NCI-H526 treated with DMSO at 0.1 percent for 48 hours (cell line): ENCODE measurements at places on chromosomes 6 and 20.

DNA sequence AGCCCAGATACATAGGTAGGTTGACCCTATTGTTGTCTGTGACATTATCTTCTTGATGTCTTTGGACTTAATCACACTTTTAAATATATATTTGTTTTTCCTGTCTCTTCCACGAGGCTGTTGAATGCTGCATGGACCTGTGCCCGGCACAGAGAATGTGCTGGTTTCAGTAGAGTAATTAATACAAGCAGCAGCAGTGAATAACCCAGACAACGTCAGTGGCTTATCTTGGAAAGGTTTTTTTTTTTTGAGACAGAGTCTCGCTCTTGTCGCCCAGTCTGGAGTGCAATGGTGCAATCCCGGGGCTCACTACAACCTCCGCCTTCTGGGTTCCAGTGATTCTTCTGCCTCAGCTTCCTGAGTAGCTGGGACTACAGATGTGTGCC is 108.2 kb downstream of the CDH26 start:
- no peak for DNase-seq

DNA sequence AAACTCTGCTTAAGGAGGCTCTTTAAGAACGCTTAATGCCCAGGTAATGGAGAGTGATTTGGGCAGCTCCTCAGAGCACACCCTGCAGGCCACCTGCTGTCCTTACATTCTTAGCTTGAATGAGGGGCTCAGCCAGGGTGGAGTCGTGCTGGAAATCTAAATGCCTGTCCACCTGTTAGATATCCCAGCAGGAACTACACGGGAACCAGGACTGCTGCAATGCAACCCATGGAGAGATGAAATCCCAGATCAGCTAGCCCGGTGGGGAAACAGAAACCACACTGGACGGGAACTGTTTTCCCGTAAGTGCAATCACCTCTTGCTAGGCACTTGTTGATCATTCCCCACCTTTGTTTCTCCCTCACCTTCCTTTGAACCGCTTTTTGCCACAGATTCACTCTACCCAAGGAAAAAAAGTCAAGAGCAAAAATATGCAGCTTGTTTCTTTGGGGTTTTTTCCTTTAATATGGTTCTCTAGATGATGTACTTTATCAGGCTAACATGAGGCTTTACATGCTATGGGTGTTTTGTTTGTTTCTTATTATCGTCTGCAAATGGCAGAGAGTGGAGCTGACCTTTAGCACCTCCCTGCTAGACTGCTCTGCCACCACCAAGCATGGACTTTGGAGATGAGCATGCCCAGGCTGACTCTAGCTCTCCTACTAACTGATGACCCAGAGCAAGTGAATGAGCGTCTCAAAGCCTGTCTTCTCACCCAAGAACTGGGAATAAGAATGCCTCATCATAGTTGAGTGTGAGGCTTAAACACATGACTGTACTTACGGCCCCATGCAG is 125.9 kb upstream of the TNFAIP3 start:
- no peak for DNase-seq

- no peak for DNase-seq
Observed at GRCh38 chr20:16412906-16413305, 160.3 kb downstream of the KIF16B start.

DNA sequence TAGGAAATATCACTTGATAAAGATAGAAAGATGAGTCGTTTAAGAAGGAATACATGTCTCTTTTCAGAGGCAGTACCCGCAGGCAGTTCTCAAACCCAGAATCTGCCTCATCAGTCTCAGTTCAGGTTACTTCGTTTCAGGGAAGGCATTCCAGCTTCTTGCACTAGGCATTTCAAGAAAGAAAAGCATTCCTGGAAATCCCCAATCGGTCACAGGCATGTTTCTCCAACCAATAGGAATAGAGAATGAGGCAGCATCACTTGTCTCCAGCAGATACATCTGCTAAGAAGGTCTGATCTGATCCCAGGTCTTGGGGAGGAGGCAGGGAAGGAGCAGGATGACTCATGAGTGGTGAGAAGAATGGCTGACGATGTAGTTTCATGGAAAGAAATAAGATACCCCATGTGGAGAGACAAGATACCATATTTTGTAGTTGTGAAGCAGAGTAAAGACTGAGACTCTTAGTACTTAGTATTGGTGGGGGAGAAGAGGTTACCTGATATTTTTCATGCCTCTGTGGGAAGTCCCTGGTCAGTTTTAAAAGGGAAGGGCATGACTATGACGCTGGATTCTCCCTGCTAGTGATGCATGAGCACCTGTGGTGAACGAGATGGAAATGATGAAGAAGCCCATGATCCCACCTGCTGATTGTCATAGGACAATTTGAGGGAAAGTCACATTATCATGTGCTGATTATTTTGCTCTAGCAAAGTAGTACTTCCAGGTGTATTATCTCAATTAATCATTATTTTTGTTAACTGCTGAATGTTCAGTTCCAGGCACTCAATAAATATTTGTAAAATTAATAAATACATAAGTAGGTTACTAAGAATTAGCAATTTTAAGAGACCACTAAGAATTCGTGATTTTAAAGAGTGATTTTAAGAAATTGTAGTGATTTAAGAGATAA is 20.3 kb upstream of the HLA-DRB1 start:
- DNase-seq: peak; percentile 23
